ENCODE measurements at places on chromosomes 2 and 18.

GRCh38 chr2:85699325-85699724 is 5.2 kb downstream of the GNLY start:
- DNase-seq, result no peak

- no peak for DNase-seq
These were observed 5.5 kb downstream of the ZNF396 start for GRCh38 chr18:35371412-35372195.

DNA sequence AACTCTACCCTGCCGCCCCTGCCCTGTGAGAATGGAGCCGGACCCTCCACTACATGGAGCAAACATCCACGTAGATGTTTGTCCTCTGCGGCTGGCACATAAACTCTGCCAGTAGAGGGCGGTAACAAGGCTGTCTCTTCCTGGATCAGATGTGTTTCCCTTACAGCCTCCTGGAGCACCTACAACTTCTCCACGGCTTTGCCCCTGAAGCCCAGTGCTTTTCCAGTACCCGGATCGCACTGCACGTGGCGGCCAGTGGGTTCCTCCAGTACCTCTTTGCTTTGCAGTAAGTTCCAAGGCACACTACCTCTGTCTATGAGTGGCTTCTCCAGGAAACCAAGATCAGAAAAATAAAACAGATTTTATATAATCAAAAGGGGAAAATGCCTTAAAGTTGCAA is 651.3 kb downstream of the DCDC2C start:
- no peak for DNase-seq

DNA sequence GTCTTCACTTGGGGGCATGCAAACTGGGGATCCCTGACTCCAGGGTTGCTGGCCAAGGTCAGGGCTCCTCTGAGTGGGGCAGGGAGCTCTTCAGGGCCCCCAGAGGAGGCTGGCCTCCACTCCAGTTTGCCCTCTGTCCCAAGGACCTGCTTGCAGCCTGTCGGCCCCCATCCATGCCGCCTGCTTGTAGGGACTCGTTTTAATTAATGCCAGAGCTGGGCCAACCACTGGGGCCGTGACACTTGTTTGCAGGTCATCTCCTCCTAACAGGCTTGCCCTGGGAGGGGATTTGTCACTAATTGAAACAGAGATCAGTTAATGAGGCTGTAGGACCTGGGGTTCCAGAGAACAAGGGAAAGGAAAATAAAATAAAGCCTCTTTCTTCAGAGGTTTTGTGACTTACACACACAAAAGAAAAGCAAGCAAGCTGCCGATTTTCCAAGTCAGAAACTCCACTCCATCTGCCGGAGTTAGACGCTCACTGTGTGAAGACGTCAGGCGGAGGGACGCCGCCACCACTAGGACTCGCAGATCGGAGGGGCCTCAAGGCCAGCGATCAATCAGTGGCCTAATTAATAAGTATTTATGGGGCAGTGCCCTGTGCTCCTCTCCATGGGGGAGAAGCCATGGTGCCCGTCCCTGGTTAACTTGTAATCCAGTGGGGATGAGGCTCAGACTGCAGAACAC is 75.9 kb downstream of the SFXN5 start:
- no peak for DNase-seq

DNA sequence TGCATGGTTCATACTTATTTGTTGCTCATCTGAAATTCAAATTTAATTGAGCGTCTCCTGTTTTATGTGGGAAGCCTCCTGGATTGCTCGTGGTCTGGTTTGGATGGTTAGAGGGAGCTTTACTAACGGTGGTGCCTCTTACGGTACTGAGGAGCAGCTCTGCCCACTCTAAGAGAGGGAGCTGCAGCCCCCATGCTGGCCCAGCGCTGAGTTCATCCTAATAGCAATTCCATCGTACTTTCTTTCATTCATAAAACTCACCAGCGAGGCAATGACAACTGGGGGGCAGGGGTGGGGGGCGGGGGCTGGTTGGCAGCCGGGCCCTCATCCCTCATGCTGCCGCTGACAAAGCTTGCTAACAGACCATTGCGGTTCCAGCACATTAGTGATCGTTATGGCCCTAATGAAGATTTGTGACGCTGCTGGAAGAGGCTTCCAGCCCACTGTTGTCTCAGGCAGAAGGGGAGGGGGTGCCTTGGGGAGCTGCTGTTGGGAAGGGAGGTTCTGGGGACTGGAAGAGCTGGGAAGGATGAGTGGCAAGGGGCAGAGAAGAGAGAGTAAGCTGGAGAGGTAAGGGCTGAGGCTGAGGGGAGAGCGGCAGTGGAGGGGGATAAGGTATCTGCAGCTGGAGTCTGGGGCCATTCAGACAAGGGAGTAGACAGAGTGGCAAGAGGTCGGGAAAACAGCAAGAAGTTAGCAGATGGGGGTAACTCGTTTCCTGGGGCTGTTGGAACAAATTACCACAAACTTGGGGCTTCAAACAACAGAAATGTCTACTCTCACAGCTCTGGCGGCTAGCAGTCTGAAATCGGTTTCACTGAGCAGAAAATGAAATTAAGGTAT is 238.1 kb downstream of the LPIN1 start:
- no peak for DNase-seq

- peak; percentile 80 for DNase-seq
These were observed 35.2 kb downstream of the TTLL4 start for GRCh38 chr2:218745559-218746469.

- no peak for DNase-seq
These were observed 247.0 kb downstream of the ALPK2 start for GRCh38 chr18:58381676-58382411.

- no peak for DNase-seq
These were observed 133.7 kb downstream of the FBXO15 start for GRCh38 chr18:74013955-74014354.

GRCh38 chr2:140011287-140011686 is 1231.1 kb upstream of the NXPH2 start:
- DNase-seq, result no peak

- DNase-seq, result no peak
These were observed 281.1 kb downstream of the MBD2 start for GRCh38 chr18:53943326-53943860.

GRCh38 chr2:128801576-128801975 is 482.9 kb upstream of the HS6ST1 start:
- no peak for DNase-seq

DNA sequence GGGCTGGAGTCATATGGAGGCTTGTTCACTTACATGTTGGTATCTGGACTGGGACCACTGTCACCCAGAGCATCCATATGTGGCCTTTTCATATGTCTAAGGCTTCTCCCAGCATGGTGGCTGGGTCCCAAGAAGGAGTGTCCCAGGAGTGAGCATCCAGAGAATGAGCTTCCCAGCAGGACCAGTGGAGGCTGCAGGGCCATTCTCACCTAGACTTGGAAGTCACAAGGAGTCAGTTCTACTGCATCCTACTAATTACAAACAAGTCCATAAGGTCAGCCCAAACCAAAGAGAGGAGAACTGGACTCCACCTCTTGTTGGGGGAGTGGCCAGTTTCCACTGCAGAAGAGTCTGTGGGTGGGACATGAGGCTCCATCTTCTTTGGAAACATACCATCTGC is 5.1 kb upstream of the TEX51 start:
- no peak for DNase-seq

GRCh38 chr2:45692566-45692965 is 41.1 kb downstream of the PRKCE start:
- DNase-seq, result no peak

GRCh38 chr2:239716536-239717318 is 308.4 kb downstream of the NDUFA10 start:
- DNase-seq, result peak; percentile 59

DNA sequence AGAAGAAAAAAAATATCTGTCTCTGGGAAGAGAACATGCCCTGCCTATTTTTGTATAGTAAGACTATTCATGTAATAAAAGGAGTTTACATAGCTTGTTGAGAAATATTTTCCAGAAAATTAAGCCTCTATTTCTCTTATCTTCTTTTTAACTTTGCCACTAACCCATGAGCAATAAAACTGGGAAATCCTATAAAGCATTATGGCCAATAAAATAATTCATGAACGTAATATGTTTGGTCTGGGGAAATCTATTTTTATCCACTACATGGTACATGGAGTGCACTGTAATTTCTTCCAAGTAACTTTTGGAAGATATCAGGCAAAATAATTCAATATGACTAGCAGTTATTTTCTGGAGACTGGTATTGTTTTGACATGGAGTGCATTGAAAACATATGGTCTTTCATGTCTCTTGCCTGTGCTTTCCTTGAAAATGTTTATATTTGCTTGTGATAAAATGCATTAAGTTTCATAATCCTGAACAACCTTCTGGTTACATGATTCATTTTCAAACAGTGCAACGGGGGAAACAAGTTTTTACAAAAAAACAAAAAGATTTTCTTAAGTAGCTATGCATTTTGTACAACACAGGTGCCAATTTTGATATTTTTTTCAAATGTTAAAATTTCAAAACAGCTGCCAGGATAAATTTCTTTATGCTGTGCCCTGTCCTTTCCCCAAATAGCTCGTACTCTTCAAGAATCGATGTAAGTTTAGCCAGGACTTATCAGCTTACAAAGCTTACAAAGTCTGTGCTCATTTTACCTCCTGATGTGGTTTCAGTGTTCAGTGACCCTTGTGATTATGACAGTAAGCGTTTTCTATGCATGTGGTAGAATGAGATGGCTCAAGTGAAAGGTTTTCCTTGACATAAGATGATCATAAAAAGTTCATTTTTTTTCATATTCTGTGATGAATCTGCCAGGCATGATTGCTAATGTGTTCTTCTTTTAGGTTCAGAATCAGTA is 194.5 kb downstream of the UBE2E3 start:
- no peak for DNase-seq

GRCh38 chr2:73964223-73964622 is 20.5 kb upstream of the TET3 start:
- no peak for DNase-seq

GRCh38 chr2:181399027-181399426 is 58.2 kb upstream of the ITGA4 start:
- no peak for DNase-seq

DNA sequence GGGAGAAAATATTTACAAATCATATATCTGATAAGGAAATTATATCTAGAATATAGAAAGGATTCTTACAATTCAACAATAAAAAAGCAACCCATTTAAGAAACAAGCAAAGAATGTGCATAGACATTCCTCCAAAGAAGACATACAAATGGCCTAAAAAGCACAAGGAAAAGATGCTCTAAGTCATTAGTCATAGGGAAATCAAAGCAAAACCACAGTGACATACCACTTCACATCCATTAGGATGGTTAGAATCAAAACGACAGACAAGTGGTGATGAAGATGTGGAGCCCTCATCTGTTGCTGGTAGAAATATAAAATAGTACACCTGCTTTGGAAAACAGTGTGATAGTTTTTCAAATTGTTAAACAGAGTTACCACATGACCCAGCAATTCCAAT is 48.2 kb downstream of the MAPRE2 start:
- no peak for DNase-seq

DNA sequence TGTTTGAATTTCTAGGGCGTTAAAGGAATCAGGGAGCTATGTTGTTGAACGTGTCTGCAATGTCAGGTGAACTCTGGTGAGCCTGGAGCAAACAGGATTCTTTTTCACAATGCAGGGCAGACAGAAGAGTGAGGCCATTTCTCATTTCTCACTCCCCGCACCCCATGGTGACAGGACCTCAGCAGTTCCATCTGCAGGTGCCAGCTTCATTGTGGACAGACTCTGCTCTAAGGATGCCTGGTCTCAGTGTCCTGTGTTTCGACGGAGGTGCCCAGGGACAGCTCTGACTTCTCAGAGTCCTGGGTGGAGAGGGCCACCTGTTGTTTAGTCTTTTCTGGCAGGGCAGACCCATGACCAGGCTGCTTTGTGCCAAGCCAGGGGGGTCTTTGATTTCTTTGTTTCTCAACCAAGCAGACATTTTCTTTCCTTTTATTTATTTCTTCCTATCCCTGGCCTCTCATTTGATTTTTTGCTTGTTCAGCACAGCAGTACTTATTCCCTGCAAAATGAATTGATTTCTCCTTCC is 201.5 kb downstream of the RNF144A start:
- DNase-seq, result no peak

DNA sequence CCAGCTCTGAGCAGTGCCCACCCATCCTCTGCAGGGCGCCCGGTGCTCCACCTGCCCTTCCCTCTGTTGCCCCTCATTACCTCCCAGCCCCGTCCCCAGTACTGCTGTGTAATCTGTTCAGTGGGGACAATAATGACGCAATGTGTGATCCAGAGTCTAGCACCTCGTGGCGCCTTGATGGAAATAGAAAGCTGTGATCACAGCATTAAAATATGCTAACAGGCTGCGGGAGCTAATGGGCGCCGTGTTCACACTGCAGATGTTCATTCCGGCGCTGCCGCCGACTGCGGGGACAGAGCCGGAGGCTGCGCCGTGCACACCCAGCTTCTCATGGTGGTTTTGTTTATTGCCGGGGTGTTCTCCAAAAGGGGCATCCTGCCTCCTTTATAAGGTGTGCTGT is 235.2 kb downstream of the LDLRAD4 start:
- DNase-seq, result peak; percentile 58

DNA sequence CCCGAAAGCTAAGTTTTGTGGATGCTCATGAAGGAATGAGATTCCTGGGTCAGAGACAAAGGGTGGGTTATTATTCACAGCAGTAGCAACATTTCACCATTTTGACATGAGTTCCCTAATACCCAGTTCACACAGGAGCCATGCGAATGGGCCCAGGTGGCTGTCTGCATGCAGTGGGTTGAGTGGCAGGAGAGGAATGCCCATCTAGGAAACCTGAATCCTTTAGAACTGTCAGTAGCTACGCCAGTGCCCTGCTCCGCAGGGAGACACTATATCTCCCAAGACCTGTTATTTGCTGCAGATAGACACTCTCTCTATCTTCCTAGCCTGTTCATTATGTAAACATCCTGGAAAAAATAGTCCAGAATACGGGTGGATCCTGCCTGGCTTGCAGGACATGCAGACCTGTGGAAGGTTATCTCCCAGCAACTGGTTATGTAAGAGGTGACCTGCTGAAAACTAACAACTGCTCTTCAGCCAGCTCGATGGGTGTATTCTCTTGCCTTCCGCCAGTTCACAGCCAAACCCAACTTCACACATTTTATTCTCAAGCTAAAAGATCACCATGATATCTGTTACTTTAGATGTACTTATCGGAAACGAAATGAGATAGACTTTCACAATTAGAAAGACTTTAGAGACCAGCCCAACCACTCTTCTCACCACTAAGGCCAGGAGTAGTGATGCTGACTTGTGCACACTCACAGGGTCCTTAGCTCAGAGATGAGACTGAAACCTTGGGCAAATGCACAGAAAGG is 59.1 kb downstream of the MBP start:
- no peak for DNase-seq

Data from left ventricle myocardium superior (tissue), 1 donor.